ENCODE measurements at places on chromosomes 12 and 14. TPM values are rescaled to one million over a fixed set of nuclear protein-coding genes. Genes with fewer than 3 reads are reported as not detected.
A peak's percentile ranks its signal among the peaks of the same experiment; 100 is the strongest.

DNA sequence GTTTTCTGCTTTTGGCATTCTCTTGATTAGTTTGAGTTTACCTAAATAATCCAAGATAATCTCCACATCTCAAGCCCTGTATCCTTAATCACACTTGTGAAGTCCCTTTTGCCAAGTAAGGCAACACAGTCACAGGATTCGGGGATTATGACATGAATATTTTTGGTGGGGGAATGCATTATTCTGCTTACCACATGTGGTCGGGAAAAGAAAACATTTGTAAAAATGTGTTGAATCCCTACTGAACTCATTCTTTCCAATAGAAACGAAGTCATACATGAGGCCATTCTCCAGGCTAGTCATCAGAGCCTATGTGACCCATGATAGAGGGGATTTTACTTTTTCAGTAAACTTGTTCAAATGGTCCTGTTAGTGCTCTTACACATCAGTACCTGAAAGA, 58.5 kb upstream of the PRICKLE1 start:
- no peak for DNase-seq

- no peak for DNase-seq
Measured at GRCh38 chr14:89292579-89293313, 124.3 kb downstream of the FOXN3 start.

DNA sequence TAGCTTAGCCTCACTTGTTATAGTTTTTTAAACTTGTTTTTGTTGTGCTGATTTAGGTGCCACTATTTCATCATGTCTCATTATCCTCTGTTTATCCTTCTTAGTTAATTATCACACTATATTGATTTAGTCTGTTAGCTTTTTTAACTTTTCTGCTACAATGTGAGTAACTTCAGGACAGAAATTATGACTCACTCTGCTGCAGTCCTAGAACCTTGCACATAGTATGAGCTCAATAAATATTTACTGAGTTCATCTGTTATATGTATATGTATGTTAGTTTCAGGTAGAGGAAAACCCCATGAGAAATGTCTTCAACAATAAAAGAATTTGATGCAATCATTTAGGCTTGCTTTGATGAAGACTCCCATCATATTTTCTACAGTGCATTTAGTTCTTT, 224.3 kb upstream of the NAV3 start:
- DNase-seq = no peak

The CHURC1 gene
- total RNA-seq = 46.5 TPM

- DNase-seq = no peak
Measured at GRCh38 chr12:96258104-96258961, 64.2 kb downstream of the ELK3 start.

The CEBPE gene
- total RNA-seq = not detected

DNA sequence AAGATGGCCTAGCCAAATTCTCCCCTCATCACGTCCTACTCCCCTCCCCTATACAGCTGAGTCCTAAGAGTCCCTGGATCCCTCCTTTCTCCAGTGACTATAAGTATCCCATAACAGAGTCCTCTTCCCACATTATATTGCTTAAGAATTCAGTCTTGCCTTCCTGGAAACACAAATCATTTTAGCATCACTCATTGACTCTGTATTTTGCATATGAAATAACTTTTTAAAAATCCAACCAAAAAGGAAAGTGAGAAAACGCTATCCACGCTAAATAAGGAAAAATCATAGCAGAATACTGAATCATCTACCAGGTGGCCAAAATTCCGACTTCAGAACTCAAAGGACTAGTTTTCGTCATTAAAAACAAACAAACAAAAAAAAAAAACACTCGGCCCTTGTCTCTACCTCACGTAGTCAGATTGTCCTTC, 130.2 kb downstream of the GCH1 start:
- no peak for DNase-seq

- no peak for DNase-seq
Measured at GRCh38 chr12:87406926-87407325, 622.3 kb downstream of the C12orf50 start.

GRCh38 chr14:101964297-101965180, at the start of gene DYNC1H1:
DYNC1H1 (plus strand) TSS chr14:101964573; CDS start chr14:101964692, 119 bp downstream.
- peak; percentile 99 for DNase-seq

GRCh38 chr12:93972411-93973208, 175.8 kb upstream of the PLXNC1 start:
- no peak for DNase-seq

DNA sequence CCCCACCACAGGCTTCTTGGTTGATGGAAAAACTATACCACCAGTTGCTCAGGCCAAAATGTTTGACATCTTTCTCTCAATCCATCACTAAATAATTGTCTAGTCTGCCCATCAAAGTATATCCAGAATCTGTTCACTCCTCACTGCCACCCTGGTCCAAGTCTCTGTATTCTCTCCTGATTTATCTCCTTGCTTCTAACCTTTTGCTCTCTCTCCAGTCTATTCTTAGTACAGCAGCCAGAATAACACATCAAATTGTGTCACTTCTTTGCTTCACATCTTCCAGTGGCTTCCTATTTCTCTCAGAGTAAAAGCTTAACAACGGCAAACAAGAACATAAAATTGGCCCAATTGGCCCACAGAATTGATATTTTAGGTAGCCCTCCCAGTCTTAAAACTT, 272.8 kb downstream of the IPO8 start:
- DNase-seq = no peak

- DNase-seq = no peak
Measured at GRCh38 chr12:104742551-104743201, 215.4 kb downstream of the SLC41A2 start.

DNA sequence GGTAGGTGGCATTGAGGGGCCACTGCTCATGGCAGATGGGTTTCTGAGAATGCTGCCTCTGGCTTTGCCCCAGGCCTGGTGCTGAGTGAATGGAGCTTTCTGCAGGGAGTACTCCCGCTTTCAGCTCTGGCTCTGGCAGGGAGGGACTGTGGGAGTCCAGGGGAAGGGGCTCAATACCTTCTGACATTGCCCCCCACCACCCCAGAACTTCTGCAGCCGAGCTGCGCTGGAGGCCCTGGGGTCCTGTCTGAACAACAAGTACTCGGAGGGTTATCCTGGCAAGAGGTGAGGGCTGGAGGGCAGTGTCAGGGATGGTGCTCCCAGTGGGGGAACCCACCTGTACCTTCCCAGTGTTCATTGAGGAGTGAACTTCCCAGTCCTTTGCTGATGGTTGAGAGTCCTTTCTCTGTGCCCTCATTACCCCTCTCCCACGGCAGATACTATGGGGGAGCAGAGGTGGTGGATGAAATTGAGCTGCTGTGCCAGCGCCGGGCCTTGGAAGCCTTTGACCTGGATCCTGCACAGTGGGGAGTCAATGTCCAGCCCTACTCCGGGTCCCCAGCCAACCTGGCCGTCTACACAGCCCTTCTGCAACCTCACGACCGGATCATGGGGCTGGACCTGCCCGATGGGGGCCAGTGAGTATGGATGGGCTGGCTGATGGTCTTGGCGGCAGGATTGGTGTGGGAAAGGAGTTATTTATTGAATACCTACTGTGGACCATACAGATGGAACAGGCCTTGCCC, 1.9 kb downstream of the SHMT2 start:
- no peak for DNase-seq

The DIO2 gene
- total RNA-seq = 1.2 TPM

DNA sequence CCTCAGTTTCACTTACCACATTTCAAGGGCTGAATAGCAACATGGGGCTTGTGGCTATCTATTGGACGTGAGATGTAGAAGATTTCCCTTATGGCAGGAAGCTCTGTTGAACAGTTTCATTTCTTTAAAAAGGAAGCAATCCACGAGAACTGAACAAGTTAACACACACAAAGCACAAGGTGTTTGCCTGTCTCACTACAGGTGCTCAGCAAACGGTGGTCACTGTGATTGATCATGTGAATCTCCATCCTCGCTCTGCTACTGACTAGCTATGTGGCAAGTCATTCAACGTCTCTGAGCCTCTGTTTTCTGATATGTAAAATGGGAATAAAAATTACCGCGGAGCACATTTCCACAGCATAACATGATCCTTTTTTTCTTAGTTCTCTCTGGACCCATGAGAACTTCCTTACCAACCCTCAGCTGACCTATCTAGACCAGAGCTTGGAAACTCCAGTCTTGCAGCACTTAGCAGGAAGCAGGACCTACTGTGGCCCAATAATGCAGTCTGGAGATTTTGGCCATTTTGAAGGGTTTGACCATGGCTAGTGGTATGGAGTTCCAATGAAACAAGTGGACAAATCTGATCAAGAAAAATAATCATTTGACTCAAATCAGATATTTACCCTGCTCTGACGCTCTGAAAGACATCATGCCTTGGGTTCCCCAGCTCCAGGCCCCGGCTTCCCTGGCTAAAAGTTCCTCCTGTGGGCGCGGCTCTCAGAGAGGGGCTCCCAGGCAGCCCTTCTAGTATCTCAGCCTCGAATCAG, 278.8 kb downstream of the ZFP36L1 start:
- no peak for DNase-seq

DNA sequence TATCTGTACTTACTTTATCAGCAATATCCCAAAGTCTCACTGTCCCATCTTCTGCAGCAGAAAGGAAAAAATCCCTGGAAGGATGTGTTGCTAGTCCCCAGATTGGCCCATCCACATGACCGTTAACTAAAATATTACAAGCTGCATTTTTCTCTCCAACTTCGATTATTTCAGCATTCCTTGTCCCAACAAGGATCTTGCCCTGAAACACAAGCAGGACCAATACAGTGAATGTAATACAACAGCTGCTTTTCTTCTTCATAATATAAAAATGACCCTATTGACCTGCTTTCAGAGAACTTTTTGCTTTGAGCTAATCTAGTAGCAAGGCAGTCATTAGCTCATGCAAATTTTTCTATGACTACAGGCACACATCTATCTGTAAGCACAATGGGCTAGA, 58.3 kb downstream of the ZC3H14 start:
- DNase-seq = no peak

The CELA1 gene
- total RNA-seq = not detected

- no peak for DNase-seq
Measured at GRCh38 chr14:21406213-21406612, 22.4 kb upstream of the SUPT16H start.

The NANOG gene
- total RNA-seq = not detected

The FOXN4 gene
- not detected for total RNA-seq

GRCh38 chr14:64717870-64718269, 13.6 kb downstream of the PLEKHG3 start:
- DNase-seq = peak; percentile 28

The ERG28 gene
- 21.1 TPM for total RNA-seq

- peak; percentile 30 for DNase-seq
Measured at GRCh38 chr14:64705381-64706118, 1.3 kb downstream of the PLEKHG3 start.

Measured in upper lobe of left lung (tissue), 6 donors.